NCI-H2171 treated with DMSO at 0.1 percent for 48 hours (cell line): ENCODE measurements at places on chromosomes 6 and 20.

DNA sequence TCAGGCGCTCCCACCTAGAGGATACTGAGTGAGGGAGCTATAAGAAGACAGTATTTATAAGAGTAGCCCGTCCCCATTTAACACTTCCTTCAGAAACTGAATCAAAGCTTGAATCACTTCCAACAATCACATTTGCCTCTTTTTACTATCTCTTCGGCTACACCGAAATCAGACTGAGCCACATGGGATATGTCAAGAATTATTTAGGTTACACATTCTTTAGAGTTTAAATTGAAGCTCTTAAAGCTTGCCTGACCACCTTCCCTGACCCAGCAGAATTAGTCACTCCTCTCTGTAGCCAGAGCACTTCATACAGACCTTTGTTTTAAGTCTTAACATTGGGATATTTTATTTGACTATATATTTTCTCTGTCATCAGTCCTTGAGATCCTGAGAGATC is 163.7 kb downstream of the MAFB start:
- DNase-seq, result no peak

DNA sequence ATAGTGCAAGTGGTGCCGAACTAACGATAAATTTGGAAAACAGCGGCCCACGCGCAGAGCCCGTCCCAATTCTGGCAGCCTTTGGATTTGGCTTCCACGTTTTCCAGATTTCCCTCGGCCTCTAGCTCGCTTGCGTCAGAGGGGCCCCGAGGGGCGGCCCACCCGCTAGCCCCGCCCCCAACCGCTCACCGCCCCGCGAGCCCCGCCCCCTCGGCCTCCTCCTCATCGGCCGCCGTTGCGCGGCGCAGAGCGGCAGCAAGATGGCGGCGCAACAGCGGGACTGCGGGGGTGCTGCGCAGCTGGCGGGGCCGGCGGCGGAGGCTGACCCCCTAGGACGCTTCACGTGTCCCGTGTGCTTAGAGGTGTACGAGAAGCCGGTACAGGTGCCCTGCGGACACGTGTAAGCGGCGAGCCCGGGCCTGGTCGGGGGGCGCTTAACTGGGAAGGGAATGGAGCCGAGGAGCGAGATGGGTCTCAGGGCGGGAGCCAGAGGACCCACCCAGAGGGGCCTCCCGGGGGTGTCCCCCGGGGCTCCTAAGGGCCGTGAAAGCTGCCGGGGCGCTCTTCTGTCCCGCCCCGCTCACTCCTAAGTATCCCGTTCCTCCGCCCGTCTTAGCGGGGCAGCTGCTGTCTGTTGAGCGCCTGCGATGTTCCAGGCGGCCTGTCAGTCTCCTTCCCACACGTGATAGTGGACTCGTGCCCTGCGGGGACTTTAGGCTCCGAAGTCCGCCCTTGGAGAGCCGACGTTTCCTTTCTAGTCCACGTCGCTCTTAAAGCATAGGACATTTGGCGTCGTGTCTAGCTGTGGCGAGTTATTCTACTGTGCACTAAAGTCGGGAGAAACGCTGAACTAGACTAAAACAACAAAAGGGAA is at the start of gene RNF114:
RNF114 (plus strand) TSS at position 245 of the 874 bp plus-strand sequence; CDS start at position 261, 16 bp downstream.
- DNase-seq, result peak; percentile 91

DNA sequence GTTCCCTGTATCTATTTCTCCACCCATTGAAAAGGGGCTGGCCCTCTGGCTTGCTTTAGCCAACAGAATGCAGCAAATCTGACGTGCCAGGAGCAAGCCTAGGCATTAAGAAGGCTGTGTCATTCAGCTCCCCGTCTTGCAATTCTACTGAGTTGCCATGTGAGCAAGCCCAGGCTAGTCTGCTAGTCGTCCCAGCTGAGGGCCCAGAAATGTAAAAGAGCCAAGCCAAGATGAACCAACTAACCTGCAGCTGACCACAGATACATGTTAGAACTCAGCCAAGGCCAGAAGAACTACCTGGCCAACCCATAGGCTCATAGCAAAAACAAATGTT is 30.1 kb downstream of the PREP start:
- no peak for DNase-seq

DNA sequence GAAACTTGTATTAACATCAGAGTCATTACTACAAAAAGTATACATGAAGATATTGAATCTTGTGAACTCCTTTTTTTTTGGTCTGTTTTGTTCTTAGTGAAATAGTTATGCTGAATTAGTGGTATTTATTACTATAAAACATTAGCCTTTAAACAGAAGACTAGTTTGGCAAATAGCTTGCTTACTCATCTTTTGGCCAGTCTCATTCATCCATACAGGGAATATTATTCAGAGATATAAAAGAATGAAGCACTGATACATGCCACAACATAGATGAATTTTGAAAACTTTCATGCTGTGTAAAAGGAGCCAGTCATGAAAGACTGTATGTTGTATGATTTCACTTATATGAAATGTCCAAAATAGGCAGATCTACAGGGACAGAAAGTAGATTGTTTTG is 205.9 kb downstream of the ZFAND3 start:
- no peak for DNase-seq

- no peak for DNase-seq
These were observed 190.9 kb downstream of the MAFB start for GRCh38 chr20:40497899-40498691.

GRCh38 chr6:41404182-41404845 is 68.9 kb downstream of the NCR2 start:
- DNase-seq, result no peak

DNA sequence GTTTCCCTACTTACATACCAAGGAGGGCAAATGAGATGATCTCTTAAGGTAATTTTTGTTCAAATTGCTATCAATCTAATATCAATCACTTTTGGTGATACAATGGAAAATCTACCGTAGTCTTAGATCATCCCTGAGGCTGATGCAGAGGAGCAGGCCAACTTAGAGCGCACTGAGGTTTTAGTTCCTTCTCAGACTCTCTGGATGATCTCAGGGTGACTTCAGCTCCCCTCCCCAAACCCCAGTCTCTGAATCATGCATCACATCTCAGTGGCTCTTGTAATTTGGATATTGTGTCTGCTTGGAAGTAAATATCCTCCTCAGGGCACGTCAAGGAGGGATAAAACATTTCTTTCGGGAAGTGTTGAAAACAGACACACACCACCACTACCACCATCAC is 5.9 kb downstream of the TUBB2B start:
- no peak for DNase-seq

- DNase-seq, result peak; percentile 20
These were observed 169.3 kb downstream of the SLC16A10 start for GRCh38 chr6:111256646-111257045.

DNA sequence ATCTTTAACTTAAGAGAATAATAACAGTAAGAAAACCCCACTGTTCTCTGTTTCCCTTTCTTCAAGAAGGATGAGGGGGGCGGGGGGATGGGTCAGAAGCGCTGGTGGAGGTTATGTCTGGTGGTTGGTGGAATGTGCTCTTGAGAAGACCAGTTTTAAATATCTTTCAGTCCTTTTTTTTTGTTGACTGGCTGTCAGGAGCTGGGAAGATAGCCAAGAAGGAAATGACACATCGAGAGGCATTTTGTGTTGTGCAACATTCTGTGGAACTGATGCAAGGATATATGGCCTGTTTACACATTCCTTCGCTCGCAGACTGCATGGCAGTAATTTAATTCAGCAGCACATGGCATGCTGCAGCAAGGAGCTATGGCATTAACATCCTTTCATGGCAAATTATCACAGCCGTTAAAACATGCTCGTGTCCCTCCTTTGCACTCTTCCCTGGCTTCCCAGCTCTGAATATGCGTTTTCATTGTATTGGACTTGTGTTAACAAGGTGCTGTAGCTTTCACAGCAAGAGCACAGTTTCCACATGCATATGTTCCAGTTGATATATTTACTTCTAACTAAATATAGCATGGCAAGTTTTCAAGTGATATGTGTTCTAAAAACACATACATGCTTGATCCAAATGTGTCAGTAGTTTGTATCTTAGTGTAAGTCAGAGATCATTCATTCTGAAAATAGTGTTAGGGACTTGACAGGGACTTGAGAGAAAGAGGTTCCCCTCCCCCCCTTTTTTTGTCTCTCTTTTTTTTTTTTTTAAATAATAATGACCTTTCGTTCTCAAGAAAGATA is 68.2 kb upstream of the SUPT3H start:
- DNase-seq, result peak; percentile 32

DNA sequence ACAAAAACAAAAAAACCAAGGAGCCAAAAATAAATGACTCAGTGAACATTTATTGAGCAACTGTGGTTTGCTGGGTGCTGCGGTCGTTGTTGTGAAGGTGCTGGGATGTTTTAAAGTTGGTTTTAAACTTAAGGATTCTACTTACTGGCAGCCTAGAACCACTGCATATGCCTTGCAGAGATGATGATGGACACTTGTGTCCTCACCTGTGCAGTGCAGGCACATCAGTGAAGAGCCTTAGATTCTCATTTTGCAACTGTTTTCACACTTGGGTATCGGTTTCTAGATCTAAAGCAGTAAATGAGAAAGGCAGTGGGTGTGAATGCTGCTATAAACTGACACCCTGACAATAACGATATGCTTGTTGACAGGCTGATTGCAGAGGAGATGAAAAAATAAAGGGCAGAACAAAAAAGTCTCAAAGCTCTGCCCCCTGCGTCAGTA is 68.8 kb downstream of the UTRN start:
- no peak for DNase-seq

GRCh38 chr6:109039795-109040194 is 54.9 kb downstream of the SESN1 start:
- no peak for DNase-seq

DNA sequence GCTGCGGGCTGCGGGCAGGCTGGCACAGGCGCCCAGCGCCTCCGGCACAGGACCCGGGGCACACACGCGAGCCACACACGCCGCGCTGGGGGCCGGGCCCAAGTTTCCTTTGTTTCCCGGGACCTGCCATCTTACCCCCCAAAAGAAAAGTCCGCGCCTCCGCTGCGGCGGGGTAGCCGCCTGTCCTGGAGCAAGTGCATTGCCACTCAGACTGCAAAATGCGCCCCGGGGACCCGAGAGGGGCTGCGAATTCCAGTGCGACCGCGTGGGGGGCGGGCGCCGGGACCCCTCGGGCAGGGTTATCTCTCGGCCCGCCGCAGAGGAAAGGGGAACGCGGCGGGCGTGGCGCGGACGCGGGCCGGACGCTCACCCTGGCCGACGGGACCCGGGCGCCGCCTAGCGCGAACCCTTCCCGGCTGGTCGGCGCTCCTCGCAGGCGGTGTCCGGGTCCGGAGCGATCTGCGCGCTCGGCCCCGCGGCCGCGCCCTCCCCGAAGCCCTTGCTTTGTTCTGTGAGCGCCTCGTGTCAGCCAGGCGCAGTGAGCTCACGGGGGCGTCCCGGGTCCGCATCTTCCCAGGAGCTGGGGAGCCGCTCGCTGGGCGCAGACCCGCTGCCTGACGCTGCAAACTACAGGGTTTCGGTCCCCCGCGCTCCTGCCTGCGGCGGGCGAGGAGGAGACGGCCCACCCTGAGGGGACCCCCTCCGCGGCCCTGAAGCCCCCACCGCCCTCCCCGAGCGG is 639 bp upstream of the CD24 start:
- peak; percentile 72 for DNase-seq

DNA sequence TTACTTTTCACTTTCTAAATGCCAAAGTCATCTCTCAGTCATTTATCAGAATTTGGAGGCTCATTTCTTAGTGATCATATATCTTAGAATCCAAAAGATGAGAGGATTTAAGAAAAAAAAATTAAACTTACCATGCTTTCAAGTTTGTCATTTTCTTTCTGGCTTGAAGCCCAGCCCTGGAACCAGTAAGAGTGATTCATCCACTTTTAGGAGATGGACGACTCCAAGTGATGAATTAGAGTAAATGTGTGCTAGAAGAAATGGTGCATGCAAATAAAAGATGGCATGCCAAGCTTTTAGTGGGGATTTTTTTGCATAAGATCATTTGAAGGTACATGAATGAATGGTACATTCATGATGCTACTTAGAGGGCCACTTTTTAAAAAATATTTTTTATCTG is 20.1 kb downstream of the PLCB1 start:
- DNase-seq, result no peak

- no peak for DNase-seq
These were observed 100.3 kb upstream of the EXOC2 start for GRCh38 chr6:793261-793660.

GRCh38 chr6:16244446-16244845 is 6.1 kb downstream of the GMPR start:
- no peak for DNase-seq

GRCh38 chr6:45462190-45463134 is 84.7 kb upstream of the SUPT3H start:
- no peak for DNase-seq

- DNase-seq, result peak; percentile 38
These were observed 6.6 kb upstream of the HEBP2 start for GRCh38 chr6:138397128-138398122.

DNA sequence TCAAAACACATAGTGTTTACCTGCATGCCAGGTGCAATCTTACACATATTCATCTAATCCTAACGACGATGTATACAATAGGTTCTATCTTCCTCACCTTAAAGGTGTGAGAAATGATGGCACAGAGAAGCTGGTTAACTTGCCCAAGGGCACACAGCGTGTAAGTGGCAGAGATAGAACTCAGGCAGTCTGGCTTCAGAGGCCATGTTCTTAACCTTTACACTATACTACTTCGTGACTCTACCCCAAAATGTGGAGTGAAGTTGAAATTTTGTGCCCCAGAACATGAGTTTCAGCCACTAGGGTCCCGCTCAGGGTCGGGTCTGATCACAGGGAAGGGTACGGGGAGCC is 584 bp downstream of the VPS52 start:
- peak; percentile 84 for DNase-seq

DNA sequence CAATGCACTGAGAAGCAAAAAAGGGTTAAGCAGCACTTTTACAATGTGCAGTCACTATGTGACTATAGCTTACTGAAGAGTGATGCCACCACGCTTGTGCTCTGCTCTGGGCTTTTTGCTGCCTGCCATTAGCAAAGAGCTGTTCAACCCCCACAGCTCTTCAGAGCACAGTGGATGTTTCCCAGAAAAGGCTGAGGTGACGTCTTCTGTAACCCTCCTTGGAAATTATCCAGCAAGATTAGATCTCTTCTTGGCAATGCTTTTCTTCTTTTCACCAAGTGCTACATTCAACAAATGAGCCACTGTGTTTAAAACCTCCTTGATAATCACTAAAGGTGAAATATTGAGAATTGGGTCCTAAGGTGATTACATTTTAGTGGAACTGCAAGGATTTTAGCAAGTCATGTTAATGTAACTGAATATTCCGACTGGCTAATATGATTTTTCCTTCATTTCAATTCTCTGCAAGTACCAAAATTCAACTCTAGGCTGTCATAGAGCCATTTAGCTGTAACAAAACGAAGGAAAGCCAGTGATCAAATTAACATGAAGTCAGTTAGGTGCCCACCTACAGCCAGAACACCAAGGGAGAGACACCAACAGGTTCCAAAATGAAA is 34.9 kb downstream of the ELOVL5 start:
- no peak for DNase-seq
